ENCODE measurements at places on chromosomes 13 and 19. TPM values are rescaled to one million over a fixed set of nuclear protein-coding genes. Genes with fewer than 3 reads are reported as not detected.

GRCh38 chr13:51130348-51130747 lies 19.3 kb upstream of the C13orf42 start:
- DNase-seq, result no peak

DNA sequence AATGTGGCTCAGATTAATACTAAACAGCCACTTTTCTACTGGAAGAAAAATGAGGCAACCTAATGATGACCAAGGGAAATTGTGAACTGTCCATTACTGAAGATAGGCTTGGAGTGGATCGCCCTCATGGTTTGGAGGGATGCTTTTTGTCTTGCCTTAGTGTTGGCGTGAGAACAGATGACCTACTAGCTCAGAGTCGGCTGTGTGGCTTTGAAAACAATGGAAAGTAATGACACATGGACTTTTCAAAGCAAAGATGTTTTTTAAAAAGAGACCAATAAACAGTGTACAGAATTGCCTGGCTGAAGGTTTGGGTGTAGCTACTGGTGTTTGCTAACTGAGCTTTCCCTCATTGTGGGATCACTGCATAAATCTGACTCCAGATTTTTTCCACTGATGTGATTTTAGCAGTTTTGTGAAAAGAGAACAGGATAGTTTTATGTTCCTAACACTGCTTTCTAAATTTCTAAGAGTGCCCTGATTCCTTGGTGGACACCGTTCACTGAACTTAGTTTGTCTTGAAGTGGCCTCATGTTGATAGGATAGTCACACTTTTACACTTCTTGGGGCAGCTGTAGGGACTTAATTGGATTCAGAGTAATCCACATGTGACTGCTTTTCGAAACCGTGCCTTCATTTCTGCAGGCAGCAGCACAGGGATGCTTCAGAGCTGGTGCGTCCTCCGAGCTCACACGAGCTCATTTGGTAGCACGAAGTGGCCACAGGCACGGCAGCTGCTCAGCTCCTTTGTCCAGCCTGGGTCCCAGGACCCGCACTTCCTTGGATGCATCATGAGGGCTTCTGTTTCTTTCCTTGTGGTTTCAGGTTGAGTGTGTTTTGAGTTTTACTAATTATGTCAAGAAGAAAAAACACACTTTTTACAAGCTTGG lies 4.3 kb downstream of the CEBPG start:
- DNase-seq, result no peak

- no peak for DNase-seq
Observed at GRCh38 chr19:2381148-2381820, 21.2 kb downstream of the TMPRSS9 start.

GRCh38 chr13:110784704-110785103 lies 71.2 kb downstream of the ING1 start:
- DNase-seq, result no peak

- DNase-seq, result peak; percentile 86
Observed at GRCh38 chr13:30618186-30618929, 638 bp downstream of the USPL1 start.

GRCh38 chr13:36428086-36428485 lies 4.2 kb upstream of the CCNA1 start:
- DNase-seq, result no peak

DNA sequence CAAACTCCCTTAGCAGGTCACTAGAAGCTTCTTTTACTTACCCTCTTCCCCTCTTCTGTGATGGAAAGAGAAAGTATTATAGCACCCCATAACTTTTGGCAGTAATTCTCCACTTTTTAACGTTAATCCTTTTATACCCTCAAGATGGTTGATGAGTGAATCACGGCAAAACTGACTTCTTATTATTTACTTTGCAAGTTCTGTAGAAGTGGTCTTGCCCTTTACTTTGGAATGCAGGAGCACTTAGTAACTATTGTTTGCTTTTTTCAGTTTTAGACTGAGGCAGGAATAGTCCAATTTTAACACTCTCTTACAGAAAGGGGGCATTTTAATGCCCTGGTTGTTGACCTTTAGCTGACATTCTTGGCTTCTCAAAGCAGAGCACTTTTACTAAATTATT lies 260.1 kb downstream of the LMO7 start:
- DNase-seq, result no peak

GRCh38 chr19:55913643-55914268 lies 18.4 kb downstream of the NLRP13 start:
- peak; percentile 31 for DNase-seq

DNA sequence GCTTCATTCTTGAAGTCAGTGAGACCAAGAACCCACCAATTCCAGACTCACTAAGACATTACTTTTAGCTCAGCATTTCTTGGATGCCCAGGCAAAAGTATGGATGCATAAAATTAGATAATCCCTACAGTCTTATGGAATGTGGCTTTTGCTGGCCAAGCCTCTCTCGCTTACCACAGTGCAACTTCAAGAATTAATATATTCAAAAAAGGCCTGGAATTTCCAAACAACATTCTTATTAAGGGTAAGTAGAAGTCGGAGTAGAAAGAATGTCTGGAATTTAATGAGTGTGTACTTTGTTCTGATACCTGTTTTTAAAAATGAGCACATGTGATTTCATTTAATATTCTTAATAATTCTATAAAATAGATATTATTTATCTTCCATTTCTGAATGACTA lies 302.4 kb upstream of the TMTC4 start:
- DNase-seq, result no peak

- DNase-seq, result no peak
Observed at GRCh38 chr19:55141696-55142095, 7.3 kb downstream of the TNNT1 start.

GRCh38 chr19:45646345-45646698 lies 7.1 kb upstream of the EML2 start:
- DNase-seq, result no peak

DNA sequence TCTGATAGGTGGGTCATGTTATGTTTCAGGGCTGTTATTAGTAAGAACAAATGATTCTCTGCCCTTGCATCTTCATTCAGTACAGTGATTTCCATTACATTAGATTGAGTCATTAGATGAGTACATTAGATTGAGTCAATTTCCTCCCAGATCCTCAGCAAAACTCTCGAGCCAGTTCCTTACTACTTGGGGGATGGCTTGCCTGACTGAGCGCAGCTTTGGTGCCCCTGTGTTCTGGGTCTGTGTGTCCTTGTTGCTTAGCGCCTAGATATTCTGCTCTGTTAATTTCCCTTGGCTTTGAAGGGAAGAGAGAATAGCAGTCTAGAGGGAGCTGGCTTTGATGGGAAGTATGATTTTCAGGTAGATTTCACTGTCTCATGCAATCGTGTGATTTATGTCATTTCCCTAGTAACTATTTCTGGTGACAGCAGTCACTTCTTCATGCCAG lies 19.1 kb upstream of the SCEL start:
- no peak for DNase-seq

GRCh38 chr13:42378383-42378780 lies 106.4 kb downstream of the AKAP11 start:
- DNase-seq, result no peak

GRCh38 chr19:35777086-35777841 lies 1.9 kb downstream of the ARHGAP33 start:
- DNase-seq, result no peak

ATP12A gene
- total RNA-seq, result 0.27 TPM

ATXN8OS gene
- not detected for total RNA-seq

KIR3DL1 gene
- total RNA-seq, result not detected

CBY2 gene
- 0.45 TPM for total RNA-seq

PBX4 gene
- 15.8 TPM for total RNA-seq

KCTD12 gene
- 16.6 TPM for total RNA-seq

ODAD3 gene
- total RNA-seq, result 1.1 TPM

SHANK1 gene
- total RNA-seq, result 0.30 TPM

All from lower leg skin (tissue), 4 donors.